NAMALWA (cell line): ENCODE measurements at places on chromosomes 3 and 15.
A peak's percentile ranks its signal among the peaks of the same experiment; 100 is the strongest.

DNA sequence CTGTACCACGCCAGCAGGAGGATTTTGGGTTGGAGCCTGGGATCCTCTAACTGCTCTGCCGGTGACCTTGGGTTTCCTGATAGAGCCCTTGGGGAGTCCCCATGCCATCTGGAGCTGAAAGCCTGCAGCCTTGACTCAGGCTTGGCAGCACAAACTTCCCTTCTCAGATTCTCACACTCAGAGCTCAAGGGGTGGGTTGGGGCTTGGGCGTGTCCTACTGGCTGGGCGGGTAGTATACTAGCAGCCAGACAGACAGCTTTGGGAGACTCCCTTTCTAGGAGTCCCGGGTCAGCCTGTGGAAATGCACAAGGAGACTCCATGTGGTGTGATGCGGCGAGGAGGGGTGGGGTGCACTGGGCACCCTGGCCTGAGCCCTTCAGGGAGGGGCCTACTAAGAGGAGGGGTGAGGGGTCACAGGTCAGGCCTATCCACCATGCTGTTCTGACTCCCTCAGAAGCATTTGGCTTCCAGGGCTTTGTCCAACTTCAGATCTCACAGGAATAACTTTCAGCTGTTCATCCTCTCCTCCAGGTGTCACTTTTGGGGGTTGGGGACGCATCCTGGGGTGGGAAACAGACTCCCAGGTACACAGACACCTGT lies 21.6 kb upstream of the PLXNA1 start:
- peak; percentile 23 for DNase-seq

DNA sequence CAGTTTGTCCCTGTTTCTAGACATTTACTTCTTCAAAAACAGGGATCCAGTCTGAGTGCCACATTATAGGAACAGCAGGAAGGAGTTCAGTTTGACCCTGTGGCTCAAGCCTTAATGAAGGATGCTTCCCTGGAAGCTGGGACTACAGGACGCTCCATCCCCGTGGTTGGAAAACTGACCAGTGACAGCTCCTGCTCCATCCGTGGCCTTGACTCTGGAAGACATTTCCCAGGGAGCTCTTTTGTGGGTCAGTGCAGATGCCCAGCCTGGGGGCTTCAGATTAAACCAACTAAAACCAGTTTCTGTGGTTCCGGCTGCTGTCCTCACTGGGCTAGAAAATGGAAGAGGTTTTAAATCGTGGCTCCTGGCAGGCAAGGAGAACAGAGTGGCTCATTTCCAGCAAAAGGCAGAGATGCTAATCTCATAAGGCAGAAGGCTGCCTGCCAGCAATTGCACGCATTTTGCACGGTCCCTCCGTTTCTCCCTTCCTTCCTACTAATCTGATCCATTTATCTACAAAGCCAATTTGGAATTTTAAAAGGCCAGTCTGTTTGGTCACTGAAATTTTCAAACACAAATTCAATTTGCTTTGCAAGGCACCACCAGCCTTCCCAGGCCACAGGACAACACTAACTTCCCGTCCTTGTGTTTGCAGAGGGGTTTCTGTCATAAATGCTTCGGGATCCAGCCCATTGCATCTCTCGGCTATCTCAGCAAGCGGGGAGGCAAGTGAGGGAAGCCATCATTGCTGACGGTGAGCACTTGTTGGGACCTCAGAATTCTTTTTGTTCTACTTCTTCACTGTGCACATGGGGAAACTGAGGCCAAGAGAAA lies 6.2 kb upstream of the SSUH2 start:
- DNase-seq: no peak

DNA sequence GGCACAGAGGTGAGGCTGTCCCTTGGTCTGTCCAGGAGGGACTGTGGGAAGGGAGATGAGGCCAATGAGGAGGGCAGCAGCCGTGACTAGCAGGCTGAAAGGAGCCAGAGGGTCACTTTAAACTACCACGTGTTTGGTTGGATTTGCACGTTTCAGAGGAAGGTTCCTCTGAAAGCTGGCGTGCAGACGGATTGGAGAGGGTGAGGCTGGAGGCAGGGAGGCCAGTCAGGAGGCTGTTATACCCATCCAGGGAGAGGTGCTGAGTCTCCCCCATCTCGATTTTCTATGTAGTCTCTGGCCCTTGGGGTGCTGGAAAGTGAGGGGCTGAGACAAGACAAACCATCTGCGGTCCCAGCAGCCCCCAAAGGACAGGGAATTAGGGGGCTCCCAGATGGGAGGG lies 60.0 kb upstream of the SLC6A1 start:
- no peak for DNase-seq

GRCh38 chr3:8886546-8886945 lies 76.7 kb downstream of the RAD18 start:
- DNase-seq: no peak

- peak; percentile 18 for DNase-seq
Observed at GRCh38 chr3:67037615-67038014, 39.5 kb downstream of the KBTBD8 start.

DNA sequence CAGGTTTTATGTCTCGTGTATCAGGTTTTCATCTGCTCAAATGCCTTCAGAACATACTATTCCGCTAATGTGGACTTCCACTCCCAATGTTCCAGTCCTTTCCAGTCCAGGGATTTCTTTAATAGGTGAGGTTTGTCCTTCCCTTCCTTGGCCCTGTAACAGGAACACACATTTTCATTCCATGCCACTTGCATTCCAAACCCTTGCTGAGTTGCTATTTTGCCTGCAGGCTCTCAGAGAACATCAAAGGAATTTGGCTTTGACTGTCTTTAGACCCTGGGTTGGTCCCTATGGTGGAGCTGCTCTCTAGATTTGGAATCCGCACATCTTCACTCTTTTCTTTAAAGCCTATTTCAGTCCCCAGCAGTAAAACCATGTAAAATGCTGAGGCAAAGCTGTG lies 12.3 kb upstream of the ALCAM start:
- no peak for DNase-seq

- no peak for DNase-seq
Observed at GRCh38 chr3:157428853-157429252, 7.8 kb upstream of the PTX3 start.

GRCh38 chr3:190709351-190709773 lies 153.1 kb downstream of the GMNC start:
- no peak for DNase-seq

GRCh38 chr15:31304751-31305365 lies 21.8 kb upstream of the KLF13 start:
- peak; percentile 56 for DNase-seq

DNA sequence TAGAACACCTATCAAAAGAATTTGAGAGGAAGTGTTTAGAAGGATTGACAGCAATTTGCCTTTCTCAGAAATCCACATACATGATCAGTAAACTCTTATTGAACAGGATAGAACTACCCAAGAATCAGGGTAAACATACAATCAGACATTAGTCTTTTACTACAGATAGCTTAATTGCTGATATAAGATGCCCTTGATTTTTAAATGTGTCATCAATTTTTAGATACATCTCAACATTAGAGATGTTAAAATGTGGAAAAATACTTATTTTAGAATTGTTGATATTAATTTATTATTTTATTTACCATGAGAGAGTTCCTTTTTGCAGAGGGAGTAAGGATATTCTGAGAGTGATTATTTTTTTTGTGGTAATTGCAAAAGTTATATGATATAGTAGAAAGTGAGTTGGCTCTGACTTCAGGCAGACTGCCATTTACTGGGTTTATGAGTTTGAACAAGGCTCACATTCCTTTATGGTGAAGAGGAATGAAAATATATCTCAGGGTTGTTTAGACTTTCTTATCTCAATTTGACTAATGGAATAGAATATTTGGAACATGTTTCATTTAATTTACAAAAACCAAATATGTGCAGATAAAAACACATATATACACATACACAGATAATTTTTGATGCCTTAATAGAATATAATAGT lies 302.8 kb upstream of the GOLIM4 start:
- no peak for DNase-seq

DNA sequence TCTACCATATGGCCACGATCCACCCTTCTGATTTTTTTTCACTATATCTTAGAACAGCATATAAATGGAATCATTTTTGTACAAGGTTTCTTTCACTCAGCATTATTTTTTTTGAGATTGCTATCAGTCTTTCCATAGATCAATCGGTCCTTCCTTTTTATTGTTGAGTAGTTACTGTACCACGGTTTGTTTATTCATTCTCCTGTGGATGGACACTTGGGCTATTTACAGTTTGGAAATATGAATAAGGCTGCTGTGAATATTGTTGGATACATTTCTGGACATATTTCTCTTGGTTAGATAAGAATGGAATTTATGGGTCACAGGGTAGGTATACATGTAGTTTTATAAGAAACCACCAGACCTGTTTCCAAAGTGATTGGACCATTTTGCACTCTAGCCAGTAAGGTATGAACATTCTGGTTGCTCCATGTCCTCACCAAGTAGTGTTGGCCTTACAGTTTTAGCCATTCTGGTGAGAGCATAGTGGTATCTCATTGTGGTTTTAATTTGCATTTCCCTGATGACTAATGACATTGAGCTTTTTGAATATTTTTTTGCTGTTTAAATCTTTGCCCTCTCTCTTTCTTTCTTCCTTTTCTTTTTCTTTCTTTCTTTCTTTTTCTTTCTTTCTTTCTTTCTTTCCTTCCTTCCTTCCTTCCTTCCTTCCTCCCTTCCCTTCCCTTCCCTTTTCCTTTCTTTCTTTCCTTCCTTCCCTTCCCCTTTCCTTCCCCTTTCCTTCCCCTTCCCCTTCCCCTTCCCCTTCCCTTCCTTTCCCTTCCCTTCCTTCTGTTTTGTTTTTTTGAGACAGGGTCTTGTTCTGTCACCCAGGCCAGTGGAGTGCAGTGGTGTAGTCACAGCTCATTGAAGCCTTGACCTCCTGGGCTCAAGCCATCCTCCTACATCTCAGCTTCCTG lies 49.2 kb downstream of the LRRK1 start:
- DNase-seq: peak; percentile 35

- no peak for DNase-seq
Observed at GRCh38 chr3:140843656-140844055, 98.0 kb upstream of the SLC25A36 start.

DNA sequence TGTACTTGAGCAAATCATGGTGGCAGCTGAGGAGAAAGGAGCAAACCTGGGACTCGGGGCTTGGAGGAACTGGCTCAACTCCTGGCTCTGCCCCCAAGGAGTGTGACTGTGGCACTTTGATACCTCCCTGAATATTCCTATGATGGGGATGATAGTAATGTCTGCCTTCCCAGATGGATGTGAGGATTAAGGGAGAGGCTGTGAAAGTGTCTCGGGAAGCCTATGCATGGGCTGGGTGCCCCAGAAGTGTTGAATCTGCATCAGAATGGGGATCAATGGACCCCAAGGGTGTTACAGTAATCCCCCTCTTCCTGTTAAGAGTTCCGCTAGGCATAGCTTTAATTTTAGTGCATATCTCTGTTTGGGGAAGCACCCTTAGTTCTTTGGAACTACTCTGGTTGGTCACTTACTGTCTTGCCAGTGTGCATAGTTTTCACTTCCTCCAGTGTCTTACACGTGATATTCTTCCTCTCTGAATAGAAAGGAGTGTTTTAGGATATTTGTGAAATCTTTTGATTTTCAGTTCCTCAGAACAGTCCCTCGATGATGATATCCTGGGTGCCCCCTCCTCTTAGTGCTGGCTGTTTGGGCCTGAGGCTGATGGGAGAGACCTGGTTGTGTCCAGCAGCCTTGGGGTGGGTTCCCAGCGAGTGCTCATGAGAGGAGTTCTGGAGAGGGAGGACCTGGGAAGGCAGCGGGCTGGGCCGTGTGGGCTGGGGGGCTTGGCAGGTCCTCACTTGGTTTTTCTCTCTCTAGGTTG lies 97.5 kb downstream of the CHDH start:
- DNase-seq: no peak

- no peak for DNase-seq
Observed at GRCh38 chr3:123349566-123350435, 99.1 kb downstream of the ADCY5 start.

DNA sequence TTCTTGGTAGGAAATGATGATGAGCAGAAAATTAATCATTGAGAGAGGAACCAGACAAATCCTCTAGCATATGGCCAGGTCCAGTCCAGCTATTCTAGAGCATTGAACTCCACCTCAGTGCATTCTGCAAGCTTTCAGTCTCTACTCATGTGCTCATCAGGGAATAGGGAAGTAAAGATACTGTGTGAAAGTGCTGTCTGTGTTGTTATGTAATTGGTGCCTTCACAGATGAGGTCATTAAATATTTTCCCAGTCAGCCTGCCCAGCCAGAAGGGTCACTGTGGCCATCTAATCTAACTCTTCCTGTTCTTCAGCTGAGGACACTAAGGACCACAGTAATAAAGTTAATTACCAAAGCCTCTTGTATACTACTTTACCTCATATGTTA lies 28.2 kb downstream of the C3orf62 start:
- DNase-seq: peak; percentile 16

GRCh38 chr3:133568294-133569014 lies 5.0 kb upstream of the CDV3 start:
- no peak for DNase-seq

DNA sequence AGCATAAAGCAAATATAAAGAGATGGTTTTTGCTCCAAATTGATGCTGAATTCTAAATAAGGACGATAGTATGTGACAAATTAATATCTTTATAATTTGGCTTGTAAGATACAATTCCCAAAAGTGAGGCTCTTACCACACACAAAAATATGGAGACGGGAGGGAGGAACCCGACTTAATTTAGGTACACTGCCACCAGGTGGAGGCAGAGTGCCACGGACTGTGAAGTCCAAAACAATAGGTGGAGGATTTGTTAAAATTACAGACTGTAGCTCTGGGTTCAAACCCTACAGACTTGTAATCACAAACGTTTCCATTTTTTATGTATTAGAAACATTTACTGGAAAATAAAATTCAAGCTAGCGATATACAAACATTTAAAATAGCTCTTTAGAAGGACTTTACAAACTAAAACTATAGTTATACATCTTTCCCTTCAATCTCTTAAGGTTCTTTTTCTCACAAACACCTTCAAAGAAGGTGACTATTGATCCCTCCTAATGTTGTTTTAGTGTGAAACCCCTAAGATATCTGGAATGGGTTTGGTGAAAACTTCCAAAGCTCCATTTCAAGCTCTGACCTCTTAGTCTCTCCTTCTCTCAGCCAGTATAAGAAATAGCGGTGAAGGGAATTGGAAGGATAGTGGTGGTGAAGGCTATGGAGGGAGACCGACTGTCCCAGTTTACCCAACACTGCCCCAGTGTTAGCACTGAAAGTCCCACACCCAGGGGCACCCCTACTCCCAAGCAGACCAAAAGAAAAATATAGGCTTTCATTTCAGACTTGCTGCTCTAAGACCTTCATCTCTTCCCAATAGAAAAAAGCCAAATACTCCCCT lies 89.7 kb downstream of the AQP9 start:
- peak; percentile 78 for DNase-seq

DNA sequence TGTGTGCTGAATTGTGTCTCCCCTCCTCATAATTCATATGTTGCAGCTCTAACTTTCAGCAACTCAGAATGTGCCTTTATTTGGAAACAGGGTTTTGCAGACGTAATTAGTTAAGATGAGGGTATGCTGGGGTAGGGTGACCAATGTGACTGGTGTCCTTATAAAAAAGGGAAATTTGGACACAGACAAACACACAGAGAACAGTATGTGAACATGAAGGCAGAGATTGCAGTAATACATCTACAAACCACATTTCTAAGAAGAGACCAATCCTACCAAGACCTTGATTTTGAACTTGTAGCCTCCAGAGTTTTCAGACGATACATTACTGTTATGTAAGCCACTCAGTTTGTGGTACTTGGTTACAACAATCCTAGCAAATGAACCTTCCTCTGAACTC lies 817.8 kb downstream of the TUSC7 start:
- DNase-seq: no peak

GRCh38 chr3:72560846-72561675 lies 287.2 kb downstream of the SHQ1 start:
- DNase-seq: no peak

GRCh38 chr3:32236377-32236776 lies 2.1 kb upstream of the CMTM8 start:
- no peak for DNase-seq
